HFFc6 (cell line): ENCODE measurements at places on chromosomes 3 and 15. TPM values are rescaled to one million over a fixed set of nuclear protein-coding genes. Genes with fewer than 3 reads are reported as not detected.
A peak's percentile ranks its signal among the peaks of the same experiment; 100 is the strongest.

DNA sequence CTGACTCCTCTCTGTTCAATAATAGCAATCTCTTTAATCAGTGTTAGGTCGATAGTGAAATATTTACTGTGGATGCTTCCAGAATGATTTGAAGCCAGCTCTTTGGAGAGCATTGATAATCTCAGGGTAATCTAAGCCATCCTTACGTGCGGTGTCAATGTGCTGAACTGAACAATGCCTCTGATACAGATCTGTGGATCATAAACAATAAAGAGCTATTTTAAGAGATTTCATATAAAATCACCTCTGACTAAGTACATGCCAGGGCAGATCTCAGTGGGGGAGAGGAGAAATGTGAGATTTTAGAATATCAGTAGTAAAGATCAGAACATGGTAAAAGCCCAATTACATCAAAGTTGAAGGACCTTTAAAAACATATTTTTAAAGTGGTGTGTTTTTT is 319.3 kb upstream of the GBE1 start:
- peak overlapping the region; percentile 38; the same call in 1 of the 2 replicates for H3K4me3 ChIP-seq
- H3K27ac ChIP-seq: peak overlapping the region; percentile 42; the same call in 1 of the 2 replicates

The RGMA gene
- total RNA-seq: 0.13 to 0.63 TPM (median 0.18 TPM) in 3 replicates

The SPINK8 gene
- not detected in 2 replicates for total RNA-seq

DNA sequence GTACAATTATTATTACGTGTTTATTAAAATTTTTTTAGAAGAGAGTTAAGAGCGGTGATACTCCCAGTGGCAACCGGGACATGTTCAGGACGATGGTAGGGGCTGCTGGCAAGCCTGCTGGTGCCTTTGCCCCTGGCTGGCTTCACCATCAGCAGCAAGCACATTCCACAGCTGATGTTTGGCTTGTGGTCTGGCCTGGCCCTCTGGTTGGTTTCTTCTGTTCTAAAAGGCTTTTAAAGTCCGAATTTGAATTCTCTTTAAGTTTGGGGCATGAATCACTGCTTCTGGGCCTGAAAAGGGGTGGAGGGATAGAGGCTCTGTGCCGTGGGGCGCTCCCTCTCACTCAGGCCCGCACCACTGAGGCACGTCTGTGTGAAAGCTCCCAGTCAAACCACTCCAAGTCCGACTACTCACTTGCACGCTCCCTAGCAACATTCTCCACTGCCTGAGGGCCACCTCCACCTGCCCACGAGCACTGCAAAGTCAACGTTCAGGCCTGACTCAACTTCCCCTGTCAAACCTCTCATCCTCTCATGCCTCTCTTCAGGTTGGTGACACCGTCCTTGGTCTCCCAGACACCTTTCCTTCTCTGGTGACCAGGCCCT is 10.1 kb downstream of the ITGA11 start:
- no peak overlapping the region for H3K27ac ChIP-seq
- no peak for DNase-seq
- no peaks in the 10 kb centered on the region for H3K36me3 ChIP-seq
- H3K4me3 ChIP-seq: no peak overlapping the region
- H3K4me1 ChIP-seq: peaks cover 47% of the 10 kb centered on the region

DNA sequence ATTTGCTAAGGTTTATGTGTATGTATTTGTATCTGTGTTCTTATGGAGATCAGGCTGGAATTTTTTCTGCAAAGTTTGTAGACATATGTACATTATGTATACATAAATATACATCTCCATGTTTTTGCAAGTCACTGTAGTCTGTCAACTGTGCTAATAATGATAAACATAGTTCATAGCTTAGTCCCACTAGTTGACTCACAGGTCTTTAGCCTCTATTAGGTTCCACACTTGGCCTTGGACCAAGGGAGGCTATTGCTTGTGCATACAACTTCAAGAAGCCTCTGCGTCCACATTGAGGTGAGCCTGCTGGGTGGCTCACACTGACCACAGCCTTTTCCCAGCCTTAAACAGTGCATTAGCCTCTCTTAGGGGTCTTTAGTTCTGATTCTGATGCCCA is 243.8 kb upstream of the PEX5L start:
- H3K36me3 ChIP-seq: no peaks in the 10 kb centered on the region
- no peaks in the 10 kb centered on the region for H3K27me3 ChIP-seq
- H3K4me1 ChIP-seq: peaks cover 86% of the 10 kb centered on the region
- peak overlapping the region; percentile 86 for H3K27ac ChIP-seq

- H3K4me1 ChIP-seq: no peaks in the 10 kb centered on the region
- DNase-seq: no peak
- no peak overlapping the region for H3K27ac ChIP-seq
- no peaks in the 10 kb centered on the region for H3K36me3 ChIP-seq
- peaks cover 48% of the 10 kb centered on the region for H3K27me3 ChIP-seq
Measured at GRCh38 chr3:50430950-50431435, 71.7 kb upstream of the TMEM115 start.
